NCI-H1436 (cell line): ENCODE measurements at places on chromosomes 5 and 9.

GRCh38 chr5:136109453-136110135, 23.1 kb upstream of the SMAD5 start:
- DNase-seq: no peak

DNA sequence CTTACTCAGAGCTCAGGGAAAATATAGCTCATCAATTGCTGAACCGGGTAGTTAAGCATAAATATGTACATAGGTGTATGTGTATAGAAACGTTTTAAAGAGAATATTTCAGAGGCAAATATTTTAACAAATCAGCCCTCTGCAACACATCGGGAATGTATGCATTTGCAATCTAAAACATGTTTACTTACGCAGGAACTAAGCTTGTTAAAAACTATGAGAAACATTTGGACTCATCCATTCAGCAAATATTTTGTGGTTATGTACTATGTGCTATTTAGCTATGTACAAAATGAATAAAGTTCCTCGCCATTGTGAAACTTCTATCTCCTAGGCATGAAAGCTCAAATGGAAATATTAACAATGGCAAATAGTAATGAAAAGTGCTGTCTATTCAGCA, 469.9 kb downstream of the ARHGEF28 start:
- no peak for DNase-seq

DNA sequence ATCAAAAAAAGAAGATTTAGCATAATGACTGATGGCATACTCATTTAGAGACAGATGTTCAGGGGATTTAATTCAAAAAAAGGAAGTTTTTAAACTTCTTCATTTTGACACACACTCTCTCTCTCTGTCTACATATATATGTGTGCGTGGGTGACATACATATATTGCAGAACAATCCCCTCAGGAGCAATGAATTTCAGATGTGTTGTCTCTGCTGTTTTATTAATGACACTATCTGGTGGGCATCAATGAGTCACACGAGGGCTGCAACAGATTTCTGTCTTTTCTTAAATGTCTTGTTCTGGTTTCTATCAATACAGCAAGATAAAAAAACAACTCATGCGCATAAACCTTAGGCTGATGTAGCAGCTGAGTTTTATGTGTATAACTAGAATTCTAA, 123.5 kb upstream of the SLCO6A1 start:
- DNase-seq: no peak

DNA sequence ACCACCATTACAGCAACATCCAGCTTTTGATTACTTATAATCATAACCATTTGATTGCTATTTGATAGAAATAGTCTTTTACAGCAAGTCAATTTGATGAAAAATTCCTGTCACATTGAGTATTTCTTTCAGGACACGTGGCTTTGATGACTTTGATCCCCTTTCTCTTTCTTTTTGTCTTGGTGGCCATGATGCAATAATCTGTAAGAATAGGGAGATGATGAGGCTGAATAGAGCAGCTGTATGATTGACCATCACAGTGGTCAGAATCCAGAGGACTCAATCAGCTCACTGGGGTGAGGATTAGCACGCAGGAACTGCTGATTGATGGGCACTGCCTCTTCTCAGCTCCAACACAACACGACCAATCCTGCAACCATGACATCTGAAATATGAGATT, 262.7 kb downstream of the PARP8 start:
- DNase-seq: no peak

DNA sequence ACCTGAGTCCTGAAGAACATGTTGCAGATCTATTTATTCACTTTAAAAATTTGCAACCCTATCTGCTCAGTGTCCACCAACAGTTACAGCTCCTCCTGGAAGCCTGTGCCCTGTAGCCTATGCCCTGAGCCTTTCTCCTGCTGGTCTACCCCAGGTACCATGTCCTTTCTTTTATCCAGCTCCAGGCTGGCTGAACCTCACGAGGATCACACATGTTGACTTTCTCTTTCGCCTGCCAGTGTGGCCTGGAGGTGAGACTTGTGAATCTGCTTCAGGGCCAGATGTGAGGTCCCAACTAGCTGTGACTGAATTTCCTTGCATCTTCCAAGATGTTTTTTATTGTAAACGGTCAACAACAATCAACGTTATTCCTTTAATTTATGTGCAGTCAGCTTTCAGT, 70.7 kb downstream of the GDNF start:
- no peak for DNase-seq

DNA sequence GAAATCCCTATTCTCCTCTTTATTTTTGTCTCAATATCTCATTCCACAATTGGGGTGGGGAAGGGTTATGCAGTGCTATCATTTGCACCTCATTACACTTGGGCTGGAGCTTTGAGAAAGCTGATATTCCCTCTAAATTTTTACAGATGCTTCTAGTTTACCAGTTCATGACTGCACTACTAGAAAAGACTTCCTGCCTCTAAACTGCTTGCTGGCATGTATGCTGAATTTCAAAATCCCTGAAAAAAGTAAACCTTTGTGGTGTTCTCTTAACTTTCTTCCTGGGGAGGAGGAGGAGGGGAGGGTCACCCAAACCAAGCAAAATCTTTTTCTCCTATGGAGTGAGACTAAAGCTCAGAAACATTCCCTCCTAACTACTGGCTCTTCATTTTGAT, 45.1 kb downstream of the BNC2 start:
- DNase-seq: no peak

DNA sequence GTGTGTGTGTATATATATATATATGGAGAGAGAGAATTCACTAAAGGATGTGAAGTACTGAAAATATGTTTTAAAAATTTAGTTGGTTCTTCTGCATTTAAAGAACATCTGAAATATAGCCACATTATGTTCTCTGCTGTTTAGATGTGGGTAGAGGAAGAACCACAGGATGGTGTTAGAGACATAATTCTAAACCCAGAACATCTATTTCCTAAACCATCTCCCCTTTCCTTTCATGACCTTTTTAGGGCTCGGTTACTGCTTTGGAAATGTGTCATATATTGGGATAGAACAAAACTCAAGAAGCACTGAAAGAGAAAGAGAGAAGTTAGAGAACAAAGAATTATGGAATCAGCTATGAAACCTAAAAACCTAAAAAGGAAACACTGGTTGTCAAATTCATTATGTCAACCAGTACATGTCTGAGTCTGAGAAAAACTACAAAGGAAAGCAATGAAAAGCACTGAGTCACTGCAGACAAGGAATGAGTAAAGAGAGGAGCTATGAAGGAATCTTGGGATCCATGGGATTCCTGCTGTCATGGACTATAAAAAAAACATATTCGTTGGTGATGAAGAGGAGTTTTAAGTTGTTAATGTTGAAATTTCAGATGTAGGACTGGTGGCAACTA, 28.4 kb downstream of the SLC12A2 start:
- no peak for DNase-seq

DNA sequence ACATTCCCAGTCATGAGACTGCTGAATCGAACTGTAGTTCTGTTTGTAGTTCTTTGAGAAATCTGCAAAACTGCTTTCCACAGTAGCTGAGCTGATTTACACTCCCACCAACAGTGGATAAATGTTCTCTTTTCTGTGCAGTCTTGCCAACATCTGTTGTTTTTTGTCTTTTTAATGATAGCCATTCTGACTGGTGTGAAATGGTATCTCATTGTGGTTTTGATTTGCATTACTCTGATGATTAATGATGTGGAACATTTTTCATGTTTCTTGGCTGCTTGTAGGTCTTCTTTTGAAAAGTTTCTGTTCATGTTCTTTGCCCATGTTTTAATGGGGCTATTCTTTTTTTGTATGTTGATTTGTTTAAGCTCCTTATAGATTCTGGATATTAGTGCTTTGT, 187.3 kb upstream of the TLE4 start:
- DNase-seq: no peak

- peak; percentile 17 for DNase-seq
These were observed 168.9 kb downstream of the MAPKAP1 start for GRCh38 chr9:125538092-125538473.

DNA sequence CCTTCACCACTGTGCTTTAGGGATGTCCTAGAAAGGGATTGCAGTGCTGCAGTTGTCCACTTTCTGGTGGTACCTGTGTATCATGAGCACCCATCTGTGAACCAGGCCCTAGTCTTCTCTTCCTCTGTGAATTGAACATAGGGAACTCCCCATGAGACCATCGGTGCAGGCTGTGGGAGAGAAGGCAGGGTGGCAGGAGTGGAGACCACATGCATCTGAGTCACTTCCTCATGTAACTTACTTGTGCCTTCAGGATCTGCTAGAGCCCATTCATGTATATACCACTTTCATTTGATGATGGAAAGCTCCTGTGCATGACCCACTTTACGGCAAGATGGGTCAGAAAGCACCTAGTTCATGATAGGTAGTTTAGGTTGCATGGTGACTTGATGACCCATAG, 478.1 kb upstream of the CDH9 start:
- no peak for DNase-seq

DNA sequence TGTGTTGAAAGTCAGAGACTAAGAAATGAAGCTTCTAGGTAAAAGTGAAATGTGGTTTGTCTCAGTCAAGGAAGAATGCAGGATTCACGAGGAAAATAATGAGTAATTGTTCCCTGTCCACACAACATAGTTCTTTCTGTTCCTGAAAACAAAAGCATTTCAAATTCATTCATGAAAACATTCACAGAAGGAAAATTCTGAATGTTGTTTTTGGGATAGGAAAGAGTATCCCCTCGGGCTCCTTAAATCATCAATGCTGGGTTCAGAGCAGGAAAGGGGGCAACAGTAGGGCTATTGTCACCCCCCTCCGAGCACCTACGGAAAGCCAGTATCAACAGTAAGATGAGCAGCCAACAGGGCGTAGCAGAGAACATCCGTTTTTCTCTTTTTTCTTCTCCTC, 769.9 kb upstream of the ADAMTS16 start:
- DNase-seq: no peak
